ENCODE measurements at places on chromosomes 4 and X.

DNA sequence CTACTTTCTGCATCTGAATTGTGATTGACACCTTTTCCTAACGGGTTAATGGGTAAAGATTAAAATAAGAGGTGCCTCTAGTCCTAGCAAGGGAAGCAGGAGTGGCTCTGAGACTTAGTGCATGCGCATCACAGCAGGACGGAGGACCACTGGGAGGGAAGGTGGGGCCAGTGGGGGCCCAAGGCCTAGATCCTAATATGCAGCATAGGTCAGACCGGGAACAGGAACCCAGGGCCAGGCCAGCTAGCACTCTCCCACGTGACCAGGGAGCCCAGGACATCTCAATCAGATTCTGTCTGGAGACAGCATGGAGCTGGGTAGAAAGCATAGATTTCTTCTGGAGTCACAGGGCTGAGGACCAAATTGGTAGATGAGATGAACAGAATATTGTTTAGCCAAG is 55.7 kb downstream of the RASL11B start:
- DNase-seq: no peak

- no peak for DNase-seq
These were observed at the start of gene VEGFC for GRCh38 chr4:176792326-176793059. TSS of gene VEGFC (minus strand) at chr4:176792922. CDS start at chr4:176792311, 611 bp downstream.

- no peak for DNase-seq
These were observed 87.8 kb upstream of the GUCY1A1 start for GRCh38 chr4:155578726-155579370.

DNA sequence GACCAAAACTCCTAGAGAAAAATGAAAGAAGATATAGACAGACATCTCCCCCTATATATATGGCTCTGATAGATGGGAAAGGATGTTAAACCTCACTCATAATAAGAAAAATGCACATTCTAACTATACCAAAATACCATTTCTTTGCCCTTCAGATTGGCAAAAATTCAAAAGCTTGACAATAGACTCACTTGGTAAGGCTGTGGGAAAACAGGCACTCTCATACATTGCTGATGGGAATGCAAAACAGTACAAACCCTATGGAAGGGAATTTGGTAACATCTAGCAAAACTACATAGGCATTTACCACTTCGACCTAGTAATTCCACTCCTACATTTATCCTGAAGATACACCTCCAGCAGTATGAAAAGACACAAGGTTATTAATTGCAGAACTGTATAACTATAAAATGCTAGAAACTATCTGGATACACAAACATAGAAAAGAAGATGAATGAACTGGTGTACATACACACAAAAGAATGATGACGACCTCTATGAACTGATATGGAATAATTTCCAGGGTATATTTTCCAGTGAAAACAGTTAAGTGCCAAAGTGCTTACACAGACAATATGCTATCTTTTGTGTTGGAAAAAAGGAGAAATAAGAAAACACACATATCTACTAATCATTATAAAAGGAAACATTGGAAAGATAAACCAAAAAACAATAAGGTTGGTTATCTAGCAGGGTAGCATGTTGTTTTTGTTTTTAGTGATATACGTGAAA is 48.5 kb downstream of the WDFY3 start:
- no peak for DNase-seq

DNA sequence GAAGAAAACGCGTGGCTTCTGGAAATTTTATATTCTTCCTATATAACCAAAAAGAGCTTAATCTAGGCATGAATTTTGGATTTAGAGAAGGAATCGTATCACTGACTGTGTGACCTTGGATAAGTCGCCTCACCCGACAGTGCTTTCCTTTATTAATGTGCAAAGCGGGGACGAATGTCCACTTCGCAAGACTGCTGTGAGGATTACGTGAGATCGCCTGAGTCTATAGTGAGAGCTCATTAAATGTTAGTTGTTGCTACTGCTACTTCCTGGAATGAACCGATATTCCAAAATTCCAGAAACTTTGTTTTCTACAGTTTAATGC is 448 bp upstream of the TBC1D8B start:
- no peak for DNase-seq

DNA sequence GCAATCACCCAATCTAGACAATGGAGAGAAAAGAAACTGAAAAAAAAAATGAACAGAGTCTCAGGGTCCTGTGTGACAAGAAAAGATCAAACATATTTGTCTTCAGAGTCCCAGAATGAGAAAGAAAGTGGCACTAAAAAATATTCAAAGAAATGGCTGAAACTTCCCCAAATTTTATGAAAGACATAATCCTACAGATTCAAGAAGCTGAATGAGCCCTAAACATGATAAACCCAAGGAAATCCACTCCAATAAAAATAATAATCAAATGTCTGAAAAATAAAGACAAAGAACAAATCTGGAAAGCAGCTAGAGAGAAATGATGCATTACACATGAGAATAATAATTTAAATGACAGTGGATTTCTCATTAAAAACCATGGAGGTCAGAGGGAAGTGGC is 130.3 kb upstream of the CITED1 start:
- DNase-seq: no peak

DNA sequence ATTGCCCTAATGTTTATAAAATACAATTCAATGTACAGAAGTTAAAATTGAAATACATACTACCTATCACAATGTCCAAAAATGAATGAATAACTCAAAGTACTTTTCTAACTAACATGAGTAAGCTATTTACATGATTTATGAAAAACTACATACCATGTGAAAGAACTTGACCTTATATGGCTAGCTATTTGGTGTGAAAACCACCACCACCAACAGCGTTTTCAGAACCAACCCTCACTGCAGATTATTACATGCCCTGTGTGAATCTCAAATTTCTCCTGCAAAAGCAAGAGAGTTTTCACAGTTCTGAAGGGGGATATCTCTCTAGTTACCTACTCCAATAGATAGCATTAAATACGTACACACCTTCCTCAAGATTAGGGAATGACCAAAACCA is 198.5 kb downstream of the SPATA18 start:
- no peak for DNase-seq

DNA sequence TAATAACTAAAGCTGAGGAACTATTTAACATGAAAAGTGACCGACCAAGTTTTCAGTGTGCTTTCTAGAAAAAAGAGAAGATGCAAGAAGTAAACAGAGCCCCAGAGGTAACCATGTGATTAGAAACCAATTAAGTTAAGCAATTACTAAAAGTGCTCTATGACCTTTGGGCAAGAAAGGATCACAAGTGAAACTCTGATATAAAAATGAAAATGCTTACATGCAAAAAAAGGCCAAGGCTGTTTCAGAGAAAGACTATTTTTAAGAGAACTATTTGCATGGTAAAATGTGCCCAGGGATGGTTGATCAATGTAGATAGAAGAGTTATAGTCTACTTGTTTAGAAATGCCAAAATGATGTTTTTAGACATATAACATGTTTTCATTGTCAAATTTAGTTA is 22.0 kb downstream of the KLHL15 start:
- DNase-seq: no peak

DNA sequence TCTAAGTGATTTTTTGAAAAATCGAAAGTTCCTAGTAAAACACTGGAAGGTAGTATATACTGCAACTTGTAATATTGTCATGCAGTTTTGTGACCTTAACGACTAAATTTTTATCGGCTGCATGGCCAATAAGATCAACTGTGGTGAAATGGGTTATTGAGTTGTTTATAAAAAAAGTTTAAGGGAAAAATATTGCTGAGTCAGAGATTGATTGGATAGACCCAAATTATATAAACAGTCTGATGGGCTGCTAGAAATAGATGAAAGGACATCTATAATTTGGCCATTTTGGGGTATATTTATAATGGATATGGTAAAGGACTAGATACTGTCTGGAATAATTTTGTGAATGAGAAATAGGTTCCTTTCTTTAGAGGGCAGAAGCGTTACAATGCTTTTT is 56.2 kb downstream of the MGST2 start:
- DNase-seq: no peak

GRCh38 chr4:99966692-99967091 is 16.6 kb upstream of the H2AZ1 start:
- DNase-seq: no peak

- DNase-seq: no peak
These were observed 285.0 kb upstream of the AADAT start for GRCh38 chr4:170374770-170375169.

- DNase-seq: no peak
These were observed 69.0 kb upstream of the IQCM start for GRCh38 chr4:149884529-149885181.

DNA sequence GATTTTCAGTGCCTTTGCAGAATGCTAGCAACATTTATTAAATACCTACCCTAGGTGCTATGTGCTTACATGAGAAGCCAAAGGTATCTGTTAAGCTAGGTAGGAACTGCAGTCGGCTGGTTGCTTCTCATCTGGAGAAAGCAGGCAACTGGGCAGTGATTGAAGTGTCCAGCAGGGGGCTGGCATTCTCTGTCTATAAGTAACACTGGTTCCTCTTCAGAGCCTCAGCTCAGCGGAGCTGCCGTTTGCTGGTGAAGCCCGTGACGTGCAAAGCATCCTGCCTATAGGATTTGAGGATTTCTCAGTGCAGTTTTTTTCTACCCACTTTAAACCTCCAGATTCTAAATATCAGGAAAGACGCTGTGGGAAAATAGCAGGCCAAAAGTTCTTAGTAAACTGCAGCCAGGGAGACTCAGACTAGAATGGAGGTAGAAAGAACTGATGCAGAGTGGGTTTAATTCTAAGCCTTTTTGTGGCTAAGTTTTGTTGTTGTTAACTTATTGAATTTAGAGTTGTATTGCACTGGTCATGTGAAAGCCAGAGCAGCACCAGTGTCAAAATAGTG is at the start of gene GRPR:
Gene GRPR, plus strand, starts transcription at position 344 of the 565 bp plus-strand sequence. CDS start 389 bp downstream, outside the sequence.
- DNase-seq: peak; percentile 3

All from SIG-M5 (cell line).